ENCODE measurements at places on chromosomes 6 and 20.

GRCh38 chr6:134267917-134268361 is 50.0 kb downstream of the SGK1 start:
- no peak for DNase-seq

DNA sequence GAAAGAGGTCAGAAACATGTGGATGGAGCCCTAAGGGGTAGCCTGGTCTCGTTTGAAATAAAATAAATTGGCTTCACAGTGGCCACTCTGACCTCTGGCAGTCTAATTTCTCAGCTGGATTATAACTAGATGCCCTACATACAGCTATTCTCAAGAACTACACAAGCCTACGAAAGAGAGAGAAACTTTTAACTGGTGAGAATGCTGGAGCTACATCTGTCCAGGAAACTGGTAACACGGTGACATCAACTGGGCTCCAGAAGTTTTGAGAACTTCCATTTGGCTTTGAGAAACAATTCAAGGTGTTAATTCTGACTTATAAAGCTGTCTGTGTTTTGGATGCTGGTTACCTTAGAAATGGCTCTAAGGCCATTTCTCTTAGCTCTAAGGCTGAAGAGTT is 187.3 kb upstream of the TENT5A start:
- DNase-seq = no peak

GRCh38 chr20:24917797-24918578 is 31.1 kb upstream of the CST7 start:
- DNase-seq = peak; percentile 87

DNA sequence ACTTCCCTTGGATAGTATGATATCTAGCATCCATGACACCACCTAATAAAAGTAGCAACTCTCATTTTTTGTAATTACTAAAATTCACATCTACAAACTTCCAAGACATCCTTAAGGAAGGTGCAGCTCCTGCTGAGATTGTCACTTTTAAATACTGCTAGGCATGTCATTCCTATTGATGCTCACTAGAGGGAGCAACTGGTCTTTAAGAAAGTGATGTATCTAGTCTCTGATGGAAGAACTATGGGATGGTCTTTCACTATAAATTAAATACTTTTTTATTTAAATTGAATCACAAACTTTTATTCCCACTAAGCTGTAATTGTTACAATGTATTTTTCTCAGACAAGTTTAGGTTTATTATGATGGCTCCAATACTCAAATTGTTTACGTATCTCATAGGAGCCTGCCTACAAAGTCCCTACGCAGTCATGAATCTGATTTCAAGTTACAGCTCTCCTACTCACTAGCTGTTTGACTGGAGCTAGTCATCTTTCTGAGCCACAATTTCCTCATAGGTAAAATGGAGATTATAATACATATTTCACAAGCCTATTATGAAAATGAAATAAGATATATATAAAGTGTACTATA is 8.1 kb upstream of the TSPYL1 start:
- no peak for DNase-seq

GRCh38 chr20:12054556-12054955 is 136.9 kb downstream of the BTBD3 start:
- no peak for DNase-seq
